GM12878 (cell line): ENCODE measurements at places on chromosomes 1 and 21. TPM values are rescaled to one million over a fixed set of nuclear protein-coding genes. Genes with fewer than 3 reads are reported as not detected.
A peak's percentile ranks its signal among the peaks of the same experiment; 100 is the strongest.

- no peak for DNase-seq
- no peaks in the 10 kb centered on the region for H3K4me1 ChIP-seq
- no peak overlapping the region for H3K4me3 ChIP-seq
These were observed 6.0 kb upstream of the RGS4 start for GRCh38 chr1:163063143-163063542.

GRCh38 chr1:83769594-83770318 is 229.2 kb downstream of the TTLL7 start:
- H3K27me3 ChIP-seq: no peaks in the 10 kb centered on the region
- no peak overlapping the region for H3K27ac ChIP-seq
- no peaks in the 10 kb centered on the region for H3K36me3 ChIP-seq
- no peak overlapping the region for H3K4me3 ChIP-seq
- no peak for DNase-seq
- no peaks in the 10 kb centered on the region for H3K4me1 ChIP-seq

DNA sequence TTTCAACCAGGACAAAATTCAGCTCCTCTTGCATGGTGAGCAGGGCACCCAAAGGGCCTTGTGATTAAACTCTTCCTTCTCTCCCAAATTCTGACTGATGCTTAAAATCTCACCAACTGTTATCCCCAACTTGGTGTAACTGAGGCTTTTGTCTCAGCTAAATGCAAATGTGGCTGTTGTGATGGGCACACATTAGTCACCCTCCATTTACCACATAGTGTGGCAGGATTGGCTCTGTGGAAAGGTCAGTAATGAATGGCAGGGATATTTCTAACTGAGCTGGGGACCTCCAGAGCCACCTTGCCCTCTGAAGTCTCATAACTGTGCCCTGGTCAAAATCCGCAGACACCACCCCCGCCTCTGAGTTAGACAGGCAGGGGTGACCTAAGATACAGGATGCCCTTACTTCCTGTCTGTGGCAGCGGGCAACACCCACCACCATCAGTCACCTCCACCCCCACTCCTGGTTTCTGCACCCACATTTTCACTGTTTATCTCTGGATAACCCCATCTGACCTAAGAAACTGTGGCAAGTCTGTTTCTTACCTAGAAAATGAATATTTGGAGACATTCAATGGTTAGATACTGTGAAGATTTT is 25.4 kb upstream of the RGS16 start:
- peaks cover 52% of the 10 kb centered on the region for H3K4me1 ChIP-seq
- no peak for DNase-seq
- no peaks in the 10 kb centered on the region for H3K36me3 ChIP-seq
- H3K4me3 ChIP-seq: no peak overlapping the region
- no peaks in the 10 kb centered on the region for H3K27me3 ChIP-seq
- no peak overlapping the region for H3K27ac ChIP-seq

The UTS2 gene
- polyA plus RNA-seq: not detected in 2 replicates

DNA sequence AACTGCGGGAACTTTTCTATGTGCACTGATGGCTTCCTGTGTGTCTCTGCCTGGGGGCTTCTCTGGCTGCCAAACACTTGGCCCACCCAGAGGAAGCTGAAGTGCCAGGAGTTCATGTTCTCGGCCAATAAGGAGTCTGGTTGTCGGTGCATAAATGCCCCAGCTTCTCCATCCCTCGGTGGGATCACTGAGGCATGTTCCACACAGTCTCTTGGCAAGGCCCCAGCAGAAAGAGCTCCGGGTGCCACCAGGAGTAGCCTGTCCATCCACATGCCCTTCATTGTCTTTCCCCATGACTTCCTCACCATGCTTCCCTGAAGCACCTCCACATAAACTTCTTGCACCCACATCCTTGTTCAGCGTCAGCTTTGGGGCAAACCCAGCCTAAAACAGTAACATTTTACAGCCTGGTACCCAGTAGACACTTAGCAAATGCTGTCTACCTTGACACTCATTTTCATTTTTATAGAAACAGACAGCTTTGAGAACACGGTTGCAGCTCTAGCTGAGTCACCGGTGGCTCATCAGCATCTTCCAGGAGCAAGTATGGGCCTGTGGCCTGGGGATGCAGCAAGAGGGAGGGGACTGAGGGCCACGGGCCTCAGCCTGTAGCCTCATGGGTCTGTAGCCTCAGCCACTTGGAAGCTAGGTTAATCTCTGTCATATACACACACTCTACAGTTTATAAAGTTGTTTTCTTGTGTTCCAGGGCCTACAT is 14.8 kb upstream of the CDCP2 start:
- DNase-seq: no peak
- no peaks in the 10 kb centered on the region for H3K4me1 ChIP-seq

The SNAP47 gene
- polyA plus RNA-seq: 36.1 and 39.6 TPM in 2 replicates

The AUNIP gene
- 11.2 and 12.4 TPM in 2 replicates for polyA plus RNA-seq

The RIPPLY3 gene
- not detected in 2 replicates for polyA plus RNA-seq

The TUFT1 gene
- 1.2 and 2.8 TPM in 2 replicates for polyA plus RNA-seq

- peaks cover 15% of the 10 kb centered on the region for H3K4me1 ChIP-seq
- peaks cover 7% of the 10 kb centered on the region for H3K27me3 ChIP-seq
- no peaks in the 10 kb centered on the region for H3K36me3 ChIP-seq
- H3K27ac ChIP-seq: no peak within 1 kb of the TSS
- no peak for DNase-seq
- H3K4me3 ChIP-seq: peak within 1 kb of the TSS; percentile 73
These were observed at the start of gene CBR3 for GRCh38 chr21:36134803-36135390. CBR3 (plus strand) TSS chr21:36135079; CDS start chr21:36135193, 114 bp downstream.

- no peak overlapping the region for H3K4me3 ChIP-seq
- 0 out of 2 replicates have a peak, but pooled peaks cover 3% of the 10 kb centered on the region for H3K36me3 ChIP-seq
- H3K4me1 ChIP-seq: peaks cover 13% of the 10 kb centered on the region
These were observed 171.1 kb upstream of the EDN2 start for GRCh38 chr1:41655632-41656031.

The ADAMTS1 gene
- polyA plus RNA-seq: 0.06 and 0.10 TPM in 2 replicates
